ENCODE measurements at places on chromosomes 3 and 15.

DNA sequence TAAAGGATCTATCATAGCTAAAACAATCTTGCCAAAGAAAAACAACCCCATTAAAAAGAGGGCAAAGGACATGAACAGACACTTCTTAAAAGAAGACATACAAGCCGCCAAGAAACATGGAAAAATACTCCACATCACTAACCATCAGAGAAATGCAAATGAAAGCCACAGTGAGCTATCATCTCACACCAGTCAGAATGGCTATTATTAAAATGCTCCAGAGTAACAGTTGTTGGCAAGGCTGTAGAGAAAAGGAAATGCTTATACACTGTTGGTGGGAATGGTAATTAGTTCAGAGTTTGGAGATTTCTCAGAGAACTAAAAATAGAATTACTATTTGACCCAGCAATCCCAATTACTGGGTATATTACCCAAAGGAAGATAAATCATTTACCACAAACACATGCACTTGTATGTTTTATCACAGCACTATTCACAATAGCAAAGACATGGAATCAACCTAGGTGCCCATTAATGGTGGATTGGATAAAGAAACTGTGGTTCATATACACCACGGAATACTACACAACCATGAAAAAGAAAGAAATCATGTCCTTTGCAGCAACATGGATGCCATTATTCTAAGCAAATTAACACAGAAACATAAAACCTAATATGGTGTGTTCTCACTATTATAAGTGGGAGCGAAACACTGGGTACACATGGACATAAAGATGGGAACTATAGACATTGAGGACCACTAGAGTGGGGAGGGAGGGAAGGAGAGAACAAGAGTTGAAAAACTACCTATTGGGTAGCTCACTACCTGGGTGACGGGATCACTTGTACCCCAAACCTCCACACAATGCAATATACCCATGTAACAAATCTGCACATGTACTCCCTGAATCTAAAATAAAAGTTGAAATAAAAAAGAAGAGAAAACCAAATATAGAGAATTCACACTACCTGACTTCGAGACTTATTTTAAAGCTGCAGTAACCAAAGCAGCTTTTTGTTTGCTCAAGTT lies 32.6 kb downstream of the ITGA11 start:
- DNase-seq, result no peak

- DNase-seq, result no peak
These were observed 250.8 kb upstream of the TGFBR2 start for GRCh38 chr3:30355622-30356021.

- no peak for DNase-seq
These were observed 3.4 kb downstream of the GAP43 start for GRCh38 chr3:115626721-115627120.

GRCh38 chr3:181176601-181177000 lies 187.1 kb upstream of the DNAJC19 start:
- peak; percentile 76 for DNase-seq

DNA sequence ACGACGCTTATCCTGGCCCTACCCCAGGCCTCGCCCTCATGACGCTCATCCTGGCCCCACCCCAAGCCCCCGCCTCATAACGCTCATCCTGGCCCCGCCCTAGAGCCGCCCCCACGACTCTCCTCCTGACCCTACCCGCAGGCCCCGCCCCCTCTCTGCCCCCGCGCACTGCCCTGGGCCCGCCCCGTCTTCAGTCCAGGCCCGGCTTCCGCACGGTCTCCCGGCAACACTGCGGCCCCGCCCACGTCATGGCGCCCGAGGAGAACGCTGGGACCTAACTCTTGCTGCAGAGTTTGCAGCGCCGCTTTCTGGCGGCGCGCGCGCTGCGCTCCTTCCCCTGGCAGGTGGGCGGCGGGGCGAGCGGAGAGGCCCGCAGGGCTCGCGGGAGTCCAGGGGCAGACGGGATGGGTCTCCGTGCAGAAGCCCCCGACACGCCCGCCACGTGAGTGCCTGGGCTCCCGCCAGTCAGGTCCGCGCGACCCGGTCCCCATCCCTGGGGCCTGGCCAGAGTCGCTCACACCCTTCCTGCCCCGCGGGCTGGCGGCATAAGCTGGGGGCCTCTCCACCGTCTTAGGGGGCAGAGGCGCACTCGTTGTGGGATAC lies 52.5 kb upstream of the ROPN1B start:
- DNase-seq, result peak; percentile 95

GRCh38 chr15:26697913-26698312 lies 75.0 kb downstream of the GABRB3 start:
- DNase-seq, result no peak

DNA sequence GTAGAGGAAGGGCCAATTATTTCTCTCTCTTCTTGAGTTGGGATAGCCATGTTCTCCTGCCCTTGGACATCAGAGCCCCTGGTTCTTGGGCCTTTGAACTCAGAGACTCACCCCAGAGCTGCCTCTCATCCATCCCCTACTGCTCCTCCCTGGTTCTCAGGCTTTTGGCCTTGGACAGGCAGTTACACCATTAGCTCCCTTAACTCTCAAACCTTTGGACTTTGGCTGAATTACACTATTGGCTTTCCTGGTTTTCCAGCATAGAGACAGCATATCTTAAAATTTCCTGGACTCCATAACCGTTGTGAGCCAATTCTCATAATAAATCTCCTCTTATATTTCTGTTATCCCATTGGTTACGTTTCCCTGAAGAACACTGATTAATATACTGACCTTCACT lies 63.7 kb upstream of the CHL1 start:
- no peak for DNase-seq

DNA sequence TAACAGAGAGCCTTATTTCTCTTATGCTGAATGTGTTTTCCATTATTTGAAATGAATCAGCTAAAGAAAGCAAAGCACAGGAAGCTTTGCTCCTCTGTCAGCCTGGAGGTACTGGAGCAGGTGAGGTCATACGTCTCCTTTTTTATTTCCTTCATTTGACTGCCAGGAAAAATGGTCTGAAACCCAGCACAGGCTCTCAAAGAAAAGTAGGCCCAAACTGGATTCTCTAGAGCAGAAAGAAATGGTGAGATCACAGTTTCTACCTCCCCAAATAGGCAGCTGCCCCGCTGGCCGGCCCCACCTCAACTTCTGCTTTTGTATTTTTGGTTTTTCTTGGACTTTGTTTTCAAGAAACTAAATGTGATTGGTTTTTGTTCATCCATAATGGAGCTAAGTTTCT lies 95.1 kb downstream of the RPL39L start:
- DNase-seq, result no peak

- DNase-seq, result no peak
These were observed 432 bp upstream of the RAD54L2 start for GRCh38 chr3:51538115-51538458.

GRCh38 chr15:67690936-67691335 lies 134.4 kb upstream of the SKOR1 start:
- DNase-seq, result no peak

- DNase-seq, result no peak
These were observed 131.0 kb downstream of the IL5RA start for GRCh38 chr3:2978977-2979732.

DNA sequence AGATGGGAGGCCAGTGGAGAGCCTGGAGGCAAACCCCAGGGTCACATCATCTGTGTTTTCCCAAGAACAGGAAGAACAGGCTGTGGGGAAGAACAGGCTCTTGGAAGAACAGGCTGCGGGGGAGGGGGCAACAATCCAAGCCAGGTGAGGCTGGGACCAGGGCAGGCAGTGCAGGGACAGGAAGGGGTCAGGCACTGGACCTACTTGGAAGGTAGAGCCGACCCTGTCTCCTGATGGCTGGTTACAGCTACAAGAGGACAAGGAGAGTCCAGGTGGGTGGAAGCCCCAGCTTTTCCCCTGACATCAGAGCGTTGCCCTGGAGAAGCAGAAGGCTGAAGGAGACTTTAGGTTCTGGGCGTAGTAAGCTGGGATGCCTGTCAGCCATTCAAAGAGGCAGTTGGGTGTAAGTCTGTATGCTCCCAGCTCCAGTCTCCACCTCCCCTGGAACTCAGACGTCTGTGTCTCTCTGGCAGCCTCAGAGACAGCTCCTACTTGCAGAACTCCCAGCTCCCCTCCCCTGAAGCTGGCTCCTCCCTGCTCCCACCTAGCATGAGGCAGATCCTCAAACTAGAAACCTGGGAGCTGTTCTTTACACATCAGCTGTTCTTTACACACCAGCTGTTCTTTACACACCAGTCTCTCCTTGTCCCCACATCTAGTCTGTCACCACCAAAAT lies 130.9 kb downstream of the DNAJB8 start:
- no peak for DNase-seq

GRCh38 chr3:196821806-196822355 lies 45.8 kb upstream of the SENP5 start:
- DNase-seq, result no peak

GRCh38 chr3:178056868-178057267 lies 479.4 kb upstream of the KCNMB2 start:
- DNase-seq, result no peak
